ENCODE measurements at places on chromosomes 2 and 18.

- peaks cover 6% of the 10 kb centered on the region for H3K4me1 ChIP-seq
- peaks cover 17% of the 10 kb centered on the region for H3K27me3 ChIP-seq
- H3K36me3 ChIP-seq, result no peaks in the 10 kb centered on the region
- H3K27ac ChIP-seq, result no peak overlapping the region
Measured at GRCh38 chr2:230961091-230961491, 34.8 kb upstream of the SPATA3 start.

DNA sequence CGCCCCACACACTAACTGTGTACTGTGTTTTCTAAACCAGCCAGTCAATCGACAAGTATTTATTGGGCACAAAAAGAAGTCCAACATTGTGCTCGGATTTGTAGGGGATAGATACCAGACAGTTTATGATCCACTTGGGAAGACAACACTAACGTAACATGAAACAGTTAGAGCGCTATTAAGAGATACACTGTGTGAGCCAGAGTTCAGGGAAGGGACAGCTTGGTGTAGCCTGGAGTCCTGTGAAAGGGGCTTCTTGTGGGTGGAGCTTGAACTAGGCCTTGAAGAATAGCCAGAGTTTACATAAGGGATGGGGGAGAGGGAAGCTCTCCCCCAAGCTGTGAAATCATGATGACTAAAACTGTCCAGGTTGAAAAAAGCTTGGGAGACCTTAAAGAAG, 176.4 kb upstream of the TCF4 start:
- DNase-seq, result no peak
- no peak overlapping the region for H3K27ac ChIP-seq
- H3K36me3 ChIP-seq, result no peaks in the 10 kb centered on the region
- H3K4me1 ChIP-seq, result peaks cover 12% of the 10 kb centered on the region
- H3K4me3 ChIP-seq, result no peak overlapping the region
- no peaks in the 10 kb centered on the region for H3K27me3 ChIP-seq

- peaks cover 4% of the 10 kb centered on the region for H3K4me1 ChIP-seq
- no peak for DNase-seq
- H3K36me3 ChIP-seq, result no peaks in the 10 kb centered on the region
- no peak overlapping the region for H3K4me3 ChIP-seq
Measured at GRCh38 chr2:195479407-195479806, 177.6 kb upstream of the SLC39A10 start.

DNA sequence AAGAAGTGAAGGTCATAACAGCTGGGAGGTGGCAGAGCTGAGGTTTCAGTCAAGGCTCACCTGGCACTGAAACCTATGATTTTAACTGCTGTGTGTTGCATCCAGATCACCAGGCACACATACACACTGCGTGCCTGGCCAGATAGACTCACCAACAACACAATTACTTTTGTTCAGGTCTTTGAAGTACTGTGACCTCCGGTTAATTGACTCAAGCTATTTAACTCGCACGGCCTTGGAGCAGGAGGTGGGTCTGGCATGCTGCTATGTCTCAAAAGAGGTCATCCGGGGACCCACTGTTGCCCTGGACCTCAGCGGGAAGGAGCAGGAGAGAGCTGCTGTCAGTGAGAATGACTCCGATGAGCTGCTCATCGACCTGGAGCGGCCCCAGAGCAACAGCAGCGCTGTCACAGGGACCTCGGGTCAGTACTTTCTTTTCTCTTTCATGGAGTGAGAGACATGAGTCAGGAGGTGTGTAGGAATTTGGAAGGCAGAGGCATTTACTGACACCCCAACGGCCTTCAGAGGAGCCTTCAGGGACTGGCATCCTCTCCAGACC, 104.1 kb downstream of the ESCO1 start:
- no peak overlapping the region for H3K27ac ChIP-seq
- peaks cover 22% of the 10 kb centered on the region for H3K27me3 ChIP-seq
- no peak overlapping the region for H3K4me3 ChIP-seq
- H3K36me3 ChIP-seq, result no peaks in the 10 kb centered on the region

DNA sequence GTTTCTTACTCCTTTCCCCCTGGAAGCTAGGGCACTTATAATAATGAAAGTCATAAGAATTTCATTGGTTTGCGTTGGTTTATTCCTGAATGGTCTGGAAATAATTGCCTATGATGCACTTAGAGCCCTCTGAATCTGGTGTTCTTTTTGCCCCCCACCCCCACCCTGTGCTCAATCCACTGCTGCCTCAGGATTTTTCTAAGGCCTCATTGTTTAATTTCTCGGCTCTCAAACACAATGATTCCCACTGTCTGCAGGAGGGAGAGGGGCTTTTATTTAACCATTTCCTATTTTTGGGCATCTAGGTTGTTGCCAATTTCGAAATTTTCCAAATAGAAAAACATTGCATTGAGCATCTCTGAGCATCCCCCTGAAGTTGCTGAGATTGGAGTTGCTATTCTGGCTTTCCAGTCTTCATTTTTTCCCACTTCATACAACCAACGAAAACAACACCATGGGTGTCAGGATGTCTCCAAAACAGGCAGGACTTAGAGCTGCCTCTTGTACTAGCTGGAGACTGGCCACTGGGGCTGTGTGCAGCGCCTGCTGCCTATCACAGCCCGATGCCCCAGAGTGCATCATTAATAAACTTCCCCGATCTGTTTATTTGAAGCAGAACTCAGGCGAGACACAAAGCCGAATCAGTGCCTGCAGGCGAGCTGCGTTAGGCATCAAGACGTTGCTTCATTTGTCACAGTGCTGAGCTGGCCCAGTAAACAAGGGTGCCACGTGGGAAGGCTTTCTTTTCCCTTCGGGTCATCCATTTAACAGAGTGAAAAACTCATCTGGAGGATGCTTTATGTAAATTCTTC, 1.8 kb upstream of the PCARE start:
- peak overlapping the region; percentile 48 for H3K4me3 ChIP-seq
- no peaks in the 10 kb centered on the region for H3K36me3 ChIP-seq
- DNase-seq, result peak; percentile 88
- H3K27me3 ChIP-seq, result no peaks in the 10 kb centered on the region
- no peaks in the 10 kb centered on the region for H3K4me1 ChIP-seq

GRCh38 chr2:24675338-24675737, 117.9 kb downstream of the PTRHD1 start:
- no peak overlapping the region for H3K4me3 ChIP-seq
- no peaks in the 10 kb centered on the region for H3K36me3 ChIP-seq
- DNase-seq, result no peak
- H3K27me3 ChIP-seq, result no peaks in the 10 kb centered on the region

DNA sequence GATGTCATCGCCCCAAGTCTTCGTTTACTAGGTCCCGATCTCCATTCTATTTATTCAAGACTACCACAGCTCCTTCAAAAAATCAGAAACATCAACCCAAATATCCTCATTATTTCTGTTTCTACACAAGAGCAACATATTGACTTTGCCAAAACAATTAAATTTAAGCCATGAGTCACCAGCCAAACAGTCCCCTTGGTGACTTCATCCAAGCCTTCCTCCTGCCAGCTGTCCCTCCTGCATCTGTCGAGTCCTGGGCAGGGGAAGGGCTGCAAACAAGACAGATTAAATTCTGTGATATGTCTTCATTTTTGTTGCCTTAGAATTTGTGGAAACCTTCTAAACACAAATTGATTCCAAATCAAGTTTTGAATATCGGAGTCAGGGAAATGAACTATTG, 110.3 kb downstream of the SP3 start:
- peak; percentile 94 for DNase-seq
- peaks cover 16% of the 10 kb centered on the region for H3K4me1 ChIP-seq
- H3K4me3 ChIP-seq, result no peak overlapping the region
- H3K27me3 ChIP-seq, result peaks cover 29% of the 10 kb centered on the region
- H3K27ac ChIP-seq, result no peak overlapping the region

- no peak for DNase-seq
- H3K4me1 ChIP-seq, result no peaks in the 10 kb centered on the region
- no peaks in the 10 kb centered on the region for H3K27me3 ChIP-seq
- H3K27ac ChIP-seq, result no peak overlapping the region
Measured at GRCh38 chr2:173264603-173265366, 89.9 kb upstream of the CDCA7 start.

GRCh38 chr2:53497020-53497419, 270.6 kb upstream of the CHAC2 start:
- H3K27ac ChIP-seq, result no peak overlapping the region
- H3K4me1 ChIP-seq, result no peaks in the 10 kb centered on the region
- peaks cover 5% of the 10 kb centered on the region for H3K27me3 ChIP-seq
- no peak overlapping the region for H3K4me3 ChIP-seq

DNA sequence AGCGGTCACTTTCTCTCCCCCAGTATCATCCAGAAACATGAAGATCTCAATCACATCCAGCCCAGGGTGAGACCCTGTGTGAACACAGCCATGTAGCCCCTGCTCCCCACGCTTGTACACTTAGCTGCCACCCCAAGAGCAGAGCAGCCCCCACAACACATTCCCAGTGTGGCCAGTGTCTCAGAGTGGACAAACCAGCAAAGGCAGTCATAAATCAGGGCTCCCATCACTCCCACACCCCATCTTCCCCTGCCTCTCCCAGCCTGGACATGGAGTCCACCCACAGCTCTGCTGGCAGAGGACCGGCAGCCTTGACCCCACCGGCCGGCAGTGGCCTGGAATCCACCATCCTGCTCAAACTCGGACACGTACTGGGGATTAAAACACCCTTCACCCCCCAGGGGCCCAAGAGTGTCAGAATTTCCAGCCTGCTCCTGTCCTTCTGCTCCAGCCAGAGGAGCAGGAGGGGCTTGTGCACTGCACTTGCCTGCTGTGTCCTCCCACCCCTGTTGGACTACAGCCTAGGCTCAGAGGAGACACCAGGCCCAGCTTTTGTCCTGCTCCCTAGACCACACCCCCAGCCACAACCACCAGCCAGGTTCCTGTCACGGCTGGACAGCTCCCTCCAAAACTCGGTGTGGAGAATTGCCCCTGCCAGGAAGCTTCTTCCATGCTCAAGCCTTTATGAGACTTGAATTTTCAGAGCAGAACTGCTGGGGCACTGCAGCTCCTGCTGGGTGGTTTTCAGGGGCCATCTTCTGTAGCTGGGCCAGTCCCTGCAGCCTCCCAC, 206.1 kb downstream of the SMAD2 start:
- H3K36me3 ChIP-seq, result no peaks in the 10 kb centered on the region
- H3K4me1 ChIP-seq, result no peaks in the 10 kb centered on the region
- no peak overlapping the region for H3K4me3 ChIP-seq
- H3K27ac ChIP-seq, result no peak overlapping the region

DNA sequence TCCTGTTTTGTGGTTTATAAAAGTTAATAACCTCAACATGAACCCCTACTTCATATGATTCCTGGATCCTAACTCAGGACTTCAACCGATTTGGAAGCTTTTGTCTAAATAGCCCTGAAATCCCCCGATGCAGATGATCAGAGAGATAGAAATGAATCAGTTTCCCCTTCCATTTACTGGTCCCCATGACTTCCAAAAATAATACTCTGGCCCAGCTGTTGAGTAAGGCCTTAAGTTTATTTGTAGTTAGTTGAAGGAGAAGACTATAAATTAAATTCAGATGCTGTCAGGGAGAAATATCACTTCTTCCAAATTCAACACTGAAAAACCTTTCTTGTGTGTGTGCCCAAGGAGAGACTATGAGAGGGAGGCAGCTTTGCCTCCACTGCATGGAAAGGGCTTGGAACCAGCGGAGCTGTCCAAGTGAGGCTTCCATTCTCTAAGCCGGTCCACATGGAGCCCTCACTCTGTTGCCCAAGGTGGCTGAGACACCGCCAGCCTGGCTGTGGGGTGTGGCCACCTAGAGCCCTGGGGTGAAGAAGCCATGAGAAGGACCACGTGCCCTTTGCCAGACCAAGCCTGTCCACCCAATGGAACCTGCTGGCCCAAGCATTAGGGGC, 53.6 kb downstream of the PIEZO2 start:
- H3K36me3 ChIP-seq, result no peaks in the 10 kb centered on the region
- H3K4me1 ChIP-seq, result no peaks in the 10 kb centered on the region
- no peak overlapping the region for H3K27ac ChIP-seq

DNA sequence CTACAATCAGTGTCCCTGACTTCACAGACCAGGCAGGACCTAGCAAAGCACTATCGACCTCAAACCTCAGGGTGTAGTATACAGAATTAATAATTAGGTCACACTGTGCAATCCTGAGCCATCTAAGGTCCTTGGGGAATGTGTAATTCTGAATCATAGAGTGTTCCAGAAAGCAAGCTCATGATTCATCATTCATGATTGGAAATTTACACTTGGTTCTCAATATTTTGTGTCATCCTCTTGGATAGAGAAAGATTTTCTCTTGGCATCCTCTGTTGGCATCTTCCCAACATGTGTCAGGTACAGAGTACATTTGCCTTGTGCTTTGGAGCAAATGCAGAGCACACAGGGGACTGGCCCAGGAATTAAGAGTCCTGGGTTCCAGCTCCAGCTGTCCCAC, 245.0 kb upstream of the NT5C1B start:
- peak overlapping the region; percentile 17 for H3K27ac ChIP-seq
- no peak overlapping the region for H3K4me3 ChIP-seq
- no peak for DNase-seq
- no peaks in the 10 kb centered on the region for H3K27me3 ChIP-seq
- H3K36me3 ChIP-seq, result no peaks in the 10 kb centered on the region
- peaks cover 48% of the 10 kb centered on the region for H3K4me1 ChIP-seq

GRCh38 chr2:178309541-178309940, 115.2 kb downstream of the OSBPL6 start:
- H3K4me3 ChIP-seq, result no peak overlapping the region
- no peaks in the 10 kb centered on the region for H3K36me3 ChIP-seq
- no peaks in the 10 kb centered on the region for H3K4me1 ChIP-seq
- H3K27ac ChIP-seq, result no peak overlapping the region
- no peaks in the 10 kb centered on the region for H3K27me3 ChIP-seq

GRCh38 chr18:21896732-21897336, 156.2 kb downstream of the MIB1 start:
- H3K4me1 ChIP-seq, result no peaks in the 10 kb centered on the region
- no peak for DNase-seq
- no peaks in the 10 kb centered on the region for H3K36me3 ChIP-seq
- peaks cover 9% of the 10 kb centered on the region for H3K27me3 ChIP-seq
- no peak overlapping the region for H3K4me3 ChIP-seq
- H3K27ac ChIP-seq, result no peak overlapping the region

- peak within 1 kb of the TSS; percentile 75 for H3K4me3 ChIP-seq
- no peaks in the 10 kb centered on the region for H3K27me3 ChIP-seq
- DNase-seq, result peak; percentile 99
- H3K4me1 ChIP-seq, result peaks cover 23% of the 10 kb centered on the region
- no peaks in the 10 kb centered on the region for H3K36me3 ChIP-seq
Measured at GRCh38 chr2:24920098-24920808, at the start of gene ADCY3. Gene ADCY3, minus strand, starts transcription at chr2:24920237. Its CDS starts 1,250 bp downstream, at chr2:24918987.

DNA sequence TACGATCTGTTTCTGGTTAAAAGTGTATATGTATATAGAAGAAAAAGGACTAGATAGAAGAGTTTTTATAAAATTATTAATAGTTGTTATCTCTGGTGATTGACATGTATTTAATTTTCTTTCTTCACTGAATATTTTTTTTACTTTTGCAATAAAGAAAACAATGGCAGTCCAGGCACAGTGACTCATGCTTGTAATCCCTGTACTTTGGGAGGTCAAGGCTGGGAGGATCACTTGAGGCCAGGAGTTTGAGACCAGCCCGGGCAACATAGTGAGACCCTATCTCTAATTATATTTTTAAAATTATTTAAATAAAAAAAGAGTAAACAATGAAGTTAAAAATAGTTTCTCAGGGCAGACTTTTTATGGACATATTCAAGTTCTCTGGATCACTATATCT, 114.7 kb downstream of the FAM117B start:
- H3K4me1 ChIP-seq, result no peaks in the 10 kb centered on the region
- H3K36me3 ChIP-seq, result no peaks in the 10 kb centered on the region
- DNase-seq, result no peak
- no peak overlapping the region for H3K27ac ChIP-seq
- H3K4me3 ChIP-seq, result no peak overlapping the region
